ENCODE measurements at places on chromosomes 11 and 22.

GRCh38 chr11:22479971-22480720, 142.0 kb downstream of the SLC17A6 start:
- no peak for DNase-seq

DNA sequence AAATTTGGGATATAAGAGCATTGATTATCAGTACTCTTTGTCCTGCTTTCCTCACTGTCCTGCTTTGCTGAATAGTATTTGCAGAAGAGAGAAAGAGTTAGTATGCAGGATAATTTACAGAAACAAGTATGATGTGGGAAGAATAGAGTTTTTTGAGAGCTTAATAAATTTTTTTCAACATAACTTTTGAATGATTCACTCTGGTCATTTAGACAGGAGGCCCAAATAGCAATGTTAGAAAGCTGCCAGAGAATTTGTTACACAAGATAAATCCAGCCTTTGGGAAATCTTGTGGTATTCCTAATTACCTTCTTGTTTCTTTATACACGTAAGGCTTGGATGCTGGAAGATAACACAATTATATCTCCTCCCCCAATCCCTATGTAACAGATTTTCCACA, 484.6 kb downstream of the CNTN5 start:
- no peak for DNase-seq

- no peak for DNase-seq
Measured at GRCh38 chr22:17597217-17597616, 31.3 kb downstream of the ATP6V1E1 start.

- DNase-seq: no peak
Measured at GRCh38 chr11:67668192-67668551, 6.3 kb downstream of the ALDH3B2 start.

DNA sequence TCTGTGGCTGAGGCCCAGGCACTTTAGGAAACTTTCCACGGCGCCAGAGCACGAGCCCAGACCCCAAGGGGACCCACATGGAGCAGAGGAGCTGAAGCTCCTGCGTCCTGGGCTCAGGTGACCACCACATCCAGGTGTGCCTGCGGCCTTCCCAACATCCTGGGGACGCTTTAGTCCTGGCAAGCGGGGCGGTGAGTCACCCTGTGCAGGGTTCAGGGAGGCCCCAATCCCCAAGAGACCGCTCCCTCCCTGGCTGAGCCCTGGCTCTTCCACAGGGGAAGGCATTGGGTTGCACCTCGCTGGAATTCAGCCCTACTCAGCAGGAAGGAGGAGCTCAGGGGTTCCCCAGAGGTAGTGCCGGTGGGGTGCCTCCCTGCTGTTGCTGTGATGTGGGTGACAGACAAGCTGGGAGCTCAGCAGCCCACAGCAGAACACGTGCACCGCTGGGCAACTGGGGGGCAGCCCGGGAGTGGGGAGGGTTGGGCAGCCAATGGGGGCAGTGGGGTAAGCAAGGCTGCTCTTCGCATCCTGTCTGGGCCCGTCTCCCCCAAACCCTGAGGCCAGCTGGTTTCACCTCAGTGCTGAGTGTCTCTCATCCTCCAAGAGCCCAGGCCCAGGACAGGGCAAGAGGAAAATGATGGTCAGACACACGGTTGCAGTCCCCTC, 802.8 kb downstream of the BRD1 start:
- DNase-seq: no peak

- DNase-seq: peak; percentile 3
Measured at GRCh38 chr11:2582946-2583604, 116.7 kb downstream of the KCNQ1OT1 start.

- peak; percentile 11 for DNase-seq
Measured at GRCh38 chr22:22576244-22576988, 17.4 kb upstream of the PRAME start.
